ENCODE measurements at places on chromosomes 4 and X.

- DNase-seq, result no peak
These were observed 130.9 kb downstream of the AFAP1 start for GRCh38 chr4:7808752-7809151.

- DNase-seq, result no peak
These were observed 413.8 kb downstream of the FAT4 start for GRCh38 chr4:125728568-125728967.

GRCh38 chr4:107685740-107686139 is 34.3 kb downstream of the PAPSS1 start:
- no peak for DNase-seq

- DNase-seq, result peak; percentile 10
These were observed 2.8 kb downstream of the ARX start for GRCh38 chrX:25012793-25013631.

GRCh38 chr4:89305712-89306437 is 1.7 kb downstream of the GPRIN3 start:
- DNase-seq, result peak; percentile 77

GRCh38 chr4:7518871-7519637 is 84.3 kb upstream of the PSAPL1 start:
- DNase-seq, result no peak

DNA sequence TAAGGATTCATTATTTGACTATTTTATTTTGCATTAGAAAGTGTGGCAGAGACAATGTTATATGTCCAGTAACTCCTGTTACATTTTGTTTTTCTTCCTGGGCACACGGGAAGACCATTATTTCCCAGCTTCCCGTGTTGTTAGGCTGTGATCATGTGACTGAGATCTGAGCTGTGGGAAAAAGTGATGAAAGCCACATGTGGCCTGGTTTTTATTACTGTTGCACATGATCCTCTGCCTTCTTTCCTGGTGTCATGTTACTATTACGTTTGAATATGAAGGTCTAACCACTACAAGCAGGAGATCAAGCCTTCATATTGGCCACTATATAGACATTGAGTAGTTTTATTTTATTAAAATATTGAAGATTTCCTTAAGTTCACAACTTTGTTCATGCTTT is 28.2 kb upstream of the MID1 start:
- no peak for DNase-seq
